ENCODE measurements at places on chromosomes 16 and 17. TPM values are rescaled to one million over a fixed set of nuclear protein-coding genes. Genes with fewer than 3 reads are reported as not detected.

Gene PRSS8
- polyA plus RNA-seq: 3.1 TPM

Gene RHBDL1
- 5.6 TPM for polyA plus RNA-seq

Gene CCDC200
- not detected for polyA plus RNA-seq

Gene DLX3
- polyA plus RNA-seq: not detected

Gene SDK2
- polyA plus RNA-seq: not detected

Gene AOC3
- polyA plus RNA-seq: 0.23 TPM

Gene PPY
- polyA plus RNA-seq: 1.9 TPM

Gene CDC27
- polyA plus RNA-seq: 41.9 TPM

Gene MYH11
- polyA plus RNA-seq: 0.04 TPM

Data from K562 (cell line).